Activated gamma-delta T cell treated with Interleukin-2 at 50 U/mL for 16 hours (primary cell): ENCODE measurements at places on chromosomes 2 and 18.

DNA sequence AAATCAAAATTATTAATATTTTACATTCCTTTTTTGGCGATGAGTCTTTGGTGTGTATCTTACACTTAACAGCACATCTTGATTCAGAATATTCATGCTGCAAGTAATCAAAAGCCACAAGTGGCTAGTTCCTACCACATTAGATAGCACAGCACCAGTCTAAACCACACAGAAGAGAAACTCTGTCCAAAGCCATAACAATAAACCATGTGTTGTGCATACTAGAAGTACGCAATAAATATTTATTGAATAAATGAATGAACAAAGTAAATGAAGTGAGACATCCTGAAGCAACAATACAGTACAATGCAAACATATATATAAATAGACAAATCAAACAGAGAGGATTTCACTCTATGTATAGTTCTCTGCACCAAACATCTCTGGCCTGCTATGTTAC lies 287.3 kb downstream of the EXOC6B start:
- DNase-seq, result no peak

GRCh38 chr2:218508299-218508698 lies 59.9 kb downstream of the USP37 start:
- no peak for DNase-seq

DNA sequence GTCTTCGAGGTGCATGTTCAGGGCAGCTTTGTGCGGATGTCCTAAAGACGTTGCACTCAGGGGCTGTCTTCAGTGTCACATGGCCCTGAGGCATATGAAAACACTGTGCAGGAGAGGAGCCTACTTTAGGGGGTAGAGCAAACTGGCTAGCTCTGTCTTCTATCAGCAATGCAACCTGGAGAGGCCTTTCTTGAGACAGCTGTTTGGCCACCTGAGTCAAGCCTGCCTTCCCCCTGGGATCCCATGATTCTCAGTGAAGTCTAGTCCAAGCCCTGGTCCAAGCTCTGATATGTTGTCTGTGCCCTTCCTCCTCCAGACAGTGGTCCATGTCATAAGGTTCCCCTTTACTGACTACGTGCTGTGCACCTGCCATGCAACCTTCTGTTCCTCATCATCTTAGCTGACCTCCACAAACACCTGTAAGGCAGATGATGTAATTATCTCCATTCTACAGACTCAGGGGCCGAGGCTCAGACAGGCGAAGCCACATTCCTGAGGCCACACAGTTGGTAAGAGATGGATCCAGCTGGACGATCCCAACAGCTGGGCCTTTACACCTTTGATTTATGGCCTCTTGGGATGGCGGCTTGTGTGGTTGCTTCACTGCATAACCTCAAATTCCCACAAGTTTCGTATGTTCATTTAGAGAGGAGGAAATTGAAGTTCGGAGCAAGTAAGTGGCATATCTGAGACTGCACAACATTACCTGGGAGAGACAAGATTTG lies 109.9 kb downstream of the COPS8 start:
- no peak for DNase-seq

GRCh38 chr2:144560251-144560650 lies 40.3 kb upstream of the ZEB2 start:
- DNase-seq, result no peak

DNA sequence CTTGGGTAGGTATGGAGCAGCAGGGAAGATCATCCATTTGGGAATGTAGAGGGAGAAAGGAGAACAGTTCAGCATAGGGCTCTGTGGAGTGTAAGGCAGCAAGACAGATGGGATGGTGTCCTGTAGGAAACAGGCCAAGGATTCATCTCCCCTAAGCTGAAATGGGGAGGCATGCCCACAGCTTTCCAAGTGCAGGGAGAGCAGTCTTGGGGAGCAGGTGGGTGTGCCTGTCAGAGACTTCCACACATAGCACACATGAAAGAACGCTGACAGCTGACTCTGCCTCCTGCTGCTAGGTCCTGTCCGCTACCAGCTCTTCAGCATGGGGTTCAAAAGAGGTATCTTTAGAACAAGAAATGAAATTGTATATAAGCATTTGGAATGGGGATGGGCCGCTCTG lies 9.0 kb downstream of the SETBP1 start:
- DNase-seq, result no peak
